Islet precursor cell (in vitro differentiated cells): ENCODE measurements at places on chromosomes 16 and 17.
A peak's percentile ranks its signal among the peaks of the same experiment; 100 is the strongest.

DNA sequence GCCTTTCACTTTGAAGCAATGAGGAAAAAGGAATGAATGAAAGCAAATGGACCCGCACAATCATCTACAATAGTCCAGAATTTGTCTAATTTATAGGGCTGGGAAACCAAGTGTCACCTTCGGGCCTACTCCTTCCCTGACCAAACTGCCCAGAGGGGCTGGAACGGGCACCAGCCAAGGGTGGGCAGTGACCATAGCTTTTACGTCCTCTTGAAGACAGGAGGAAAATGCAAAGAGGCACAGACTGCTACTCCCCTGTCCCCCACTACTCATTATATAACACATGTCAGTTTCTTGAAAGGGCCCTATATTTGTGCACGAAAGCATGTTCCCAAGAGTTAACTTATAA, 122.3 kb downstream of the ZFHX3 start:
- DNase-seq, result no peak

DNA sequence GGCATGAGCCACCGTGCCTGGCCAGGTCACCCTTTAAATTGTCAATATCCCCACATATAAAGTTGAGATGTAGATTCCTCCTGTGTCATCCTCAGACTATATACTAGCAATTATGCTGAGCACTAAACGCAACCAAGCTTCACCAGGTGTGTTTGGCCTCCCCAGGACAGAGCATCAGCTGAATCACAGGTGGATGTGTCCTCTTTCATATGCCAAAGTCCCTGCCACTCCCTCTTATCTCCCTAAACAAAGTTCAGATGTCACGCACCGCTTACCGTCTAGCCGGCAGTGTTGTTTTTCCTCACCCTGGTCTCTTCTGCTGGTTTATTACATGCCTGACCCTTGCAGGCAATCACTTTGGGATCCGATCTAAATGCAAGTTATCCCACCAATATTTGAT, 43.8 kb upstream of the ARHGAP44 start:
- DNase-seq, result peak; percentile 22

DNA sequence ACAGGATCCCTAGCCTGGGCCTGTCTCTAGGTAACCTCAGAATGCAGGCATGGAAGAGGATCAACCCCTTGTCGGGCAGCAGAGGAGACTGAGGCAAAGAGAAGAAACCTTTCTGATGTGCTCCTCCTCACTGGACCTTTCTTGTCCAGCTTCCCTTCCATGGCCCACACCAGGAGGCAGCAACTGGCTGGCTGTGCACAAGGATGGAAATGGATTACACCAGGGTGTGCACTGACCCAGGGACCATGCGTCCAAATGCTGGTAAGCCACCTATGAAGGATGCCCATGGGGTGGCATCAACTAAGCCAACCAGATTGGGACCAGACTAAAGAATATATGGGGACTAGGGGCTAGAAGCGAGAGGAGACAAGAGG, 83.0 kb downstream of the N4BP1 start:
- DNase-seq, result no peak

- no peak for DNase-seq
Observed at GRCh38 chr16:23040246-23040645, 109.0 kb downstream of the USP31 start.

DNA sequence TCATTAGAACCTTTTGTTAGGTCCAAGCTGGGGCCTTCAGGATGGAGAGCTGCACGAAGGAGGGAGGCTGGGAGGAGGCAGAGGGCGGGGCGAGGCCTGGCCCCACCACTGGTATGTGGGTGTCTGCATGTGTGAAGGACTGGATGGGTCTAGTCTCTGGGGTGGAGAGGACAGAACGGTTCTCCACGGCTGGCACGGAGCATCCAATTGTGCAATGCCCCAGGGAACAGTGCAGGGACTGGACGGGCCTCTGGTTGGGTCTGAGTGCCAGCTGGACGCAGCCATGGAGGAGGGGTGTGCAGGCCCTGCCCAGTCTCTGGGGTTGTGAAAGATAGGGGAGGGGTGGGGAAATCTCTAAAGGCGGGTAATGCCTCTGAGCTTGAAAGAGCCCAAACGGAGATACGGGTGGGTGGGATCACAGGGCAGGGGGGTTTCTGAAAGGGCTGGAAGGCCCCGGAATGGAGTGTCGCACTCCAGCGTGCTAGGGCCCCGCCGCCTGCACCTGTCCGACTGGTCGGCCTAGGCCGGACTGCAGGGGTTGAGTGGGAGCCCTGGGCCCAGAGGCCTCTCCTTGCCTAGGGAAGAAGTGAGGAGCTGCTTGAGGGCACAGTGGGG, 1.6 kb downstream of the PPL start:
- DNase-seq, result no peak

- DNase-seq, result no peak
Observed at GRCh38 chr16:12964461-12964860, 63.1 kb downstream of the SHISA9 start.

DNA sequence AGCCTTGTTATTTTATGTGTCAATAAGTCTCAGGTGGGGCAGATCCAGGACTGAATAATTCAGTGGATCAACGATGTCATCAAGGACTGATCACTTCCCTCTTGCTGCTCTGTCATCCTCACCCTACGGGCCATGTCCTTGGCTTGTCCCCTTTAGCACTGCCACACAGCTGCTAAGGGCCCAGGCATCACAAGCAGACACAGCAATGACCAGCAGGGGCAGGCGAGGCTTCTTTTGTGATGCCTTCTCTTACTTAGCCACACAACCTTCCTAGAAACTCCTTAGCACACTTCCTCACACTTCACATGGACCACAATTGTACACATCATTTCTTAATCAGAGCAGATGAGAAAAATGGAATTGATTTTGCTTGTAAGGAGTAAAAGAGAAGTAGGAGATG, 356.3 kb upstream of the SOX9 start:
- peak; percentile 88 for DNase-seq

DNA sequence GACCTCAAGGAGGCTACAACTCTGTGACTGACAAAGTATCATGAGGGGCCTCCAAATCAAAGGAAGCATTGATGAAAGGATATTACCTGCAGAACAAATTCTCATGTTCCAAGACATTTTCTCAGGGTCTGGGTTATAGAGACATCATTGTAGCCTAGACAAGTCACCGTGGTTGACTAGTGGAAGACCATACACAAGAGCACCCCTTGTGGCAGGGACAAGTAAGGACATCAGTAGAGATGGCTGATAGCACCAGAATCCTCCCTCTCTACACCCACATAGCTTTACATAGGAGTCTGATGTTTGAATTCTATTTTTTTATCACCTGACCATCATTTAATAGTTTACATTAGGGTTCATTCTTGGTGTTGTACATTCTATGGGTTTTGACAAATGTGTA, 32.5 kb upstream of the CDH8 start:
- no peak for DNase-seq

DNA sequence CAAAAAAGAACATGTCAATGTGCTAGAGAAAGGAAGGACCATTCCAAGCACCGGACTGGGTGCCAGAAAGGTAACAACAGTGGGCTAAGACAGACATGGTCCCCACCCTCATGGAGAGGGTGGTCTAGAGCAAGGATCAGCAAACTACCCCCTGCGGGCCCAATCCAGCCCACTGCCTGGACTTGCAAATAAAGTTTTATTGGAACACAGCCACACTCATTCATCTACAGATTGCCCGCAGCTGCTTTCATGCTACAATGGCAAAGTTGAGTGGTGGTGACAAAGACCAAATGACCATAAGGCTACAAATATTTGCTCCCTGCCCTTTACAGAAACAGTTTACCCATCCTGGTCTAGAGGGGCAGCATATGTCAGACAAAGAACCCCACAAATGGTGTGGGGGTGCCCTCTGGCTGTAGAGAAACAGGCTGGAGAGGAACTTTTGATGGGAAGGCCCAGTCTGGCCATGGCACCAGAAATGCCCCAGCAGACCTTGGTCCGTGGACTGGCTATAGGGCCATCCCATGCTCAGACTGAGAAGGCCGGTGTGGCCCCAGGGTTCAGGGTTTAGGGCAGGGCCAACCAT, 15.2 kb downstream of the CDH5 start:
- no peak for DNase-seq

DNA sequence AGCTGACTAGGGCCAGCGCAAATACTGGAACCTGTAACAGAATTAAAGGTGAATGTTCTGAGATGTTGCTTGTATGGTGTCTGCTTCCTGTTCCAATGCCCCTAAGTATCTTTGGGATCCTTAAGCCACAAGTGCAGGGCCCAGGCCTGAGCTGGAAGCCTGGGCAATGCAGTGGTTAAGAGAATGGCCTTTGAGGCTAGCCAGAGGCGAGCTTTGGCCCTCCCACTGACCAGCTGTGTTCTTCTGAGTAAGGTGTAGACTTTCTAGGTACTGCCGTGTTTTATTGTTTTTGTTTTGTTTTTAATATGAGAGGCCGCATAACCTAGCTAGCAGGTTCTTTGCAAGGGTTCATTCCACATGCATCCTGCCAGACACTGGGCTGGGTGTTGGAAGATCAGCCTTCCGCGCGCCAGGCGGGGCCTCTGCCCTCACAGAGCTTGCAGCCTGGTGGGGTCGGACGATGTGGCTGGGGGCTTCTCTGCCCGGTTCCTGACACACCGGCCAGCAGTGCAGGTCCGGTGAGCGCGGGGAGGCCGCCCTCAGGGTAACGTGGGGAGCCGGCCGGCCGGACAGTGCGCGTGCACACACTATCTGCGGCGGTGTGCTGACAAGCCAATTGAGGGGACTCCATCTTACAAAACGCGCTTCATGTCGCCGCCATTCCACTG, 551 bp upstream of the MLX start:
- no peak for DNase-seq

DNA sequence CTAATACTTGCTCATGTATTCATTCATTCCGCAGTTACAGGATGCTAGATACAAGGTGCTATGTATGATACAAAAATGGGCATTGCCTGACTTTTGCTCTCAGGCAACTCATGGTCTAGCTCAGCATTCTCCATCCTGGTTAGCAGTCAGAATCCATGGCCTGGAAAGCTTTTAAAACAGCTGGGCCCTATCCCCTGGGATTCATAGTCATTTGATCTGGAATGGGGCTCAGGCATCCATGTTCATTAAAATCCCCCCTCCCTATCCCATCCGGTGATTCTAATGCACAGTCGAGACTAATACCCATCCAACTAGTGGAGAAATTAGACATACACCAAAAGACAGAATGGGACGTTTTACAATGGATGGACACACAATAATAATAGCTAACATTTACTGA, 104.1 kb upstream of the TMEM132E start:
- no peak for DNase-seq

DNA sequence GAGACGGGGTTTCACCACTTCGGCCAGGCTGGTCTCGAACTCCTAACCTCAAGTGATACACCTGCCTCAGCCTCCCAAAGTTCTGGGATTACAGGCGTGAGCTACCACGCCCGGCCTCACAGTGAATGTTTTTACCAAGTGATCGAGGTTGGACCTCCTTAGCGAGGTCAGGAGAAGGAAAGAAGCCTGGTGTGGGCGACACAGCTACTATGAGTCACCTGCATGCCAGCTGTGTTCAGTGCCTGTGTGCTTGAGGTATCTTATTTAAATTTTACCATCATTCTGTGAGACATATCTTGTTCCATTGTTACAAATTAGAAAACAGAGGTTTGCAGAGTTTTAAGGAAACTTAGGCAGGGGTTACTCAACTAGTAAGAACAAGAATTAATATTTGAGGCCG, 174.8 kb upstream of the DYNLRB2 start:
- no peak for DNase-seq

GRCh38 chr17:70539132-70539924, 370.0 kb downstream of the KCNJ2 start:
- no peak for DNase-seq

DNA sequence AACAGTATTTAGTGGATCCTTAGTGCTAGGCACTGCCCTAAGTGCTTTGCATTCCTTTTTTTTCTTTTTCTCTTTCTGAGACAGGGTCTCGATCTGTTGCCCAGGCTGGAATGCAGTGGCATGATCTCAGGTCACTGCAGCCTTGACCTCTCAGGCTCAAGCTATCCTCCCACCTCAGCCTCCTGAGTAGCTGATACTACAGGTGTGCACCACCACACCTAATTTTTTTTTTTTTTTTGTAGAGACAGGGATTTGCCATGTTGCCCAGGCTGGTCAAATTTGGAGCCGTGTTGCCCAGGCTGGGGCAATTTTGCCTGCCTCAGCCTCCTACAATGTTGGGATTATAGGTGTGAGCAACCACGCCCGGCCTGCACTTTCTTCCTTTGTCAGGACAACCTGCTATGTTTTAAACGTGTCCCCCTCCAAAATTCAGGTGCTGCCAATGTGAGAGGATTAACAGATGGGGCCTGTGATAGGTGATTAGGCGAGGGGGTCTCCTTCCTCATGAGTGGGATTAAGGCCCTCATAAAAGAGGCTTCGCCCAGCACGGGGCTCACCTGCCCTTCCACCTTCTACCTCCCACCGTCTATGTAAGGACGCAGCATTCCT, 5.4 kb downstream of the NQO1 start:
- no peak for DNase-seq

DNA sequence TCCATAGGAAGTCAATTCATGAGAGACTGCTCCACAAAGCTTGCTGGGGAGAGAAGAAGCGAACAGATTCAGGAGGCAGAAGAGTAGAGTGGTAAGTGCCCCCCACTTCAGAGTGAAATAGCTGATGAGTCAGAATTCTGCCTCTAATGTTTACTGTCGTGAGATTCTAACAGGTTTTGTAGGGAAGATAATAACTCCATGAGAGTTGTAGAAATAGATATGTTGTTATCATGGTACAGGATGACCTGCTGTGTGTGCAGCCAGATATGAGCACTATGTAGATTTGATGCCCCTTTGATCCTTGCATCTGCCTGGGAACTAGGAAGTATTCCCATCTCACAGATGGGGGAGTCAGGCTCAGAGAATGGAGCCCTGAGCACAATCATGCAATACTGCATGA, 502.4 kb upstream of the CDH11 start:
- no peak for DNase-seq

GRCh38 chr17:76089680-76090516, 10.9 kb downstream of the ZACN start:
- no peak for DNase-seq

DNA sequence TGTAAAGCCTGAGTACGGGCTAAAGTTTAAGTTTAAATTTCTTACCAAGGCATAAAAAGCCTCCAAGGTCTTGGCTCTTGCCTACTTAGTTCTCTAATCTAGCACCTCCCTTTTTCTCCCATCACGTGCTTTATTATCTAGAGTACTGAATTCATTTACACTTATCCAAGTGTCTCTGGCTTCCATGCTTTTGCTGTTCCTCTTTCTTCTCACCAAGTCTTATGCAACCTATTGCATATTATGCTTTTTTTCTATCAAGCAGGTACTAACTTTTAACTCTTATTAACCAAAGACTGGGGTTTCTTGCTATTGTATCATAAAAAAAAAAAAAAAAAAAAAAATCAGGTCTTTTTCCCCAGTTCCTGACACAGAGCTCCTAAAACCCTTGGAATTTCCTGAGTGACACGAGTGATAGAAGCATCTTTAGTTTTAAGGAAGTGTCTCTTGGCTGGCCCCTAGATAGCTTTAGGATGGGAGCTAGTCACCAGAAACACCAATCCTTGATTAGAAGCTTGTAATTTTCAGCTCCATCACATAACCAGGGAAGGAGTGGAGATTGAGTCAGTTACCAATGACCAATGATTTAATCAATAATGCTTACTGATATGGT, 44.9 kb downstream of the SSH2 start:
- no peak for DNase-seq

DNA sequence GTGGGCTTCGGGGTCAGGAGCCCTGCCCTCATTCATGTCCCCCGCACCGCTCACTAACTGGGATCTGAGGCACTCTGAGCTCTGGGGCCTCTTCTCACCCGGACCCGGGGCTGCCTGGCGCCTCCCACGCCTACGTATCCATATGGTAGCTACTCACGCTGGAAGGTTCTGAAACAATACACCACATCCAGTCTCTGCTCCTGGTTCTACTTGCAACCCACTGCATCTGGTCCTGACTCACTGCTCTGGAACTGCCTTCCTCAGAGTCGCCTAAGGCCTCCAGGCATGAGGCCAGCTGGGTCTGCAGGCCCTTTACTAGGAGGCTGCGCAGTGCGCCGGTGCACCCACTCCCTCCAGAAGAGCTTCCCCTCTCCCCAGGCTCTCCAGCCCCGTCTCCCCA, 18.1 kb downstream of the USP36 start:
- DNase-seq, result peak; percentile 82
